Stimulated activated CD4-positive, alpha-beta T cell treated with anti-CD3 and anti-CD28 coated beads, Interleukin-15, amount 100 ng/mL, for 48 hours (primary cell): ENCODE measurements at places on chromosomes 12 and 14.

GRCh38 chr14:75132382-75133086 is 5.7 kb upstream of the NEK9 start:
- peak; percentile 32 for DNase-seq

- no peak for DNase-seq
These were observed 11.6 kb downstream of the SETD3 start for GRCh38 chr14:99468836-99469592.

DNA sequence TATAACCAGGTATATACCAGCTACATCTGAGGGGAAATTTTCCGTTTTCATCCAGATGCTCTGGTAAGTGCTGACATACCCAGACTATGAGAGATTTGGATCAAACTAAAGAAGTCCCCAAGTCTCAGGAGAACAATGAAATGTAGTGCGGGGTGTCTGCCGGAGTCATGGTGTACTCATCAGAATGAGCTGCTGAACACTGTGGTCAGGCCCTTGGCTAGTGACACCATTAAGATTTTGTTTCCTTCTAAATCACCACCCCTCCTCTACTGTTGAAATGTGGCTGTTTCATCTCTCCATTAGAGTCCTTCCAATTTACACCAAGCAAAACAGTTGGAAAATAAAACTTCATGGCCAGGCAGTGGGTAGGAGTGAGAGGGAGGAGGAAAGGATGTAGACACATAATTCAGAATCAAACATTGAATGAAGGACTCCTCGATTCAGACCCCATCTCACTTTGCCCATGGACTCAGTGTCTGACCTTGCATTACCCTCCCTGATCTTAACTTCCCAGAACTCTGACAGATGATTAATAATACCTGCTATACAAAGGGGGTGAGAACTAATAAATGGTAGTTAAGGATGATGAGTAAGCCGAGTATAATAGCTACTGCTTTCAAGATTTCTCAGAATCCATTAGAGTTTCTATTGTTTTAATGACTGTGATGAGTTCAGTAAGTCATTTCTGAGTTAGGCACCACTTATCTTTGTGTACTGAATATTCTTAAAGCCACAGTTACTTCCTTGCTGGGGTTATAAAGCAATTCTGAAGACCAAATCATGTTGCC is 127.4 kb downstream of the CRADD start:
- no peak for DNase-seq

GRCh38 chr12:109203480-109203879 is 87.1 kb downstream of the ACACB start:
- DNase-seq = no peak

- DNase-seq = no peak
These were observed 42.1 kb upstream of the RNASE3 start for GRCh38 chr14:20848955-20849570.

DNA sequence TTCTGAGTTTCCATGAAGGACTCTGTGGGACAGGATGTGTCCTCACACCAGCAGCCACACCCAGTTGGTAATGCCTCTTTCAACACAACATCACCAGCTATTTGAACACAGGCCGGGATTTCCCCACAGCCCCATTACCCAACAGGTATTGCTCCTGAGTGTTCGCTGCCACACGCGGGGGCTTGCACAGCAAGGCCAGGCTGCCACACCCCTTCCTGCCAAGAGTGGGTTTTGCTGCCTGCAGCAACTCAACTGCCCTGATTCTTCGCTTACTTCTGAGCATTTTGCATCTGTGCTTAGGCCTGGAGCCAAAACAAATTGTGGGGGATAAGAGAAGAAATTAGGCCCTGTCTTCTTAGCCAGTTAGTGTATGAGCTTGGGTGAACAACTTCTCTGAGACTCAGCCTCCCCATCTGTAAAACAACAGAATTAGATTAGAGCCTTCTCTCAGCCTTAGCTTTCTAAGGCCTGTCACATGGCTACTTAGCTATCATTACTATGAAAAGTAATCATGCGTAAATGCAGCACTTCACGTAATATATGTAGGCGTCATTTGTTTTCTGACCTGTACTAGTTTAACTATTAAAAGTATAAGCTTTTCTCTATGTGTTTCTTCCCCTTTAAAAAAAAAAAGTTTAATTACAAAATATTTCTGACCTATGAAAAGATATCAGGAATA is 20.0 kb downstream of the CKAP4 start:
- DNase-seq = no peak

- DNase-seq = no peak
These were observed 206.6 kb downstream of the CACNA1C start for GRCh38 chr12:2259369-2259768.

DNA sequence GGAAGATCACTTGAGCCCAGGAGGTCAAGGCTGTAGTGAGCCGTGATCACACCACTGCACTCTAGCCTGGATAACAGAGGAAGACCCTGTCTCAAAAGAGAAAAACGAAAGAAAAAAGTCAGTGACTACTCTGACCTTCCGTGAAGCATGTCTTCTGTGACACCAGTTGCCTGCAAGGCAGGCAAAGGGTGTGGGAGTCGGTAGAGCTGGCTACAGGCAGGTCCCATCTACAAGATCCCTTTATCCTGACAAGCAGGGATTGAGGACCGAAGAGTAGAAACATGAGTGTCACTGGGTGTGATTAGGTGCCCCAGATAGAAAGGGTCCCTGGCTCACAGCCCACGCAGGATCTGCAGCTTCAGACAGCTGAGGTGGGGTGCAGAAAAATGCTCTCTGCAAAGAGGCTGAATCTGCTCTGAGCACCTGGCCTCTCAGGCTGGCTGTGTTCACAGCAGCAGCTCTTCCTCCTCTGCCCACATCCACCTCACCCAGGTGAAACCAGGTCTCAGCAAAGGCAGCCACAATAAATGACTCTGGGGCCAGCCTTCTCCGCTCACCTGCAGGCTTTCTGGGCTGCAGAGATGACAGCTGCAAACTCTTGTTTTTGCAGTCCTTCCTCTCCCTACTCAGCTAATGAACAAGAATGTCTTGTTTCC is 28.6 kb upstream of the HSP90B1 start:
- DNase-seq = no peak

GRCh38 chr12:11621797-11622423 is 27.6 kb upstream of the ETV6 start:
- DNase-seq = no peak

DNA sequence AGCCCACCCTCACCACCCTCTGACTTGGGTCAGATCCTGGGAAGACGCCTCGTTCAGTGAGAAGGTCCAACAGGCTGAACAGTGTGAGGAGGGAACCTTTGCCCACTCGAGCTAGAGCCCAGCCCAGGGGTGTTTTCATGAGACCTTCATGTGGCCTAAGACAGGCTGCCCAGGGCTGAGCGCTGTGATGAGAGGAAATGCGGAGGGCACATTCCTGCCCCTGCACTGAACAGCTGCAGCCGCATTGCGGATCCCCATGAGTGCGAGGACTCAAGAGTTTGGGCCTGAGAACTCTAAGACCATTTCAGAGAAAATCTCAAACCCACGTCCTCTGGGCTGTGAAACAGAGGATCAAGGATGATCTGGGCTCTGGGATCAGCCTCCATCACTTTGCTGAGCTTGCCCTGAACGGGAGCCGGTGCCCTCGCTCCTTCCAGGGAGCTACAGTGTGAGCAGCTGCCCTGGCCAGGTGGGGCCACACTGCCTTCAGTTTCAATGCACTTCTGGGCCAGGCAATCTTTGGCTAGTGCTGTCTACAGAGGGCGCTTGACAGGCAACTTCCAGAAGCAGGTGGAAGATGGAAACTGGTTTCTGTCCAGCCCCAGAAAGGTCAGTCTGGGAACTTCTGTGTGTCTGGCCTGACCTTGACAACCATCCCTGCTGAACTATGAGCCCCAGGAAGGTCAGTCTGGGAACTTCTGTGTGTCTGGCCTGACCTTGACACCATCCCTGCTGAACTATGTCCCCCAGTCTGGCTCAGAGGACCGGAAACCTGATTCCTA is 43.5 kb upstream of the P2RX7 start:
- no peak for DNase-seq

- DNase-seq = no peak
These were observed 49.7 kb upstream of the SAV1 start for GRCh38 chr14:50717811-50718210.

GRCh38 chr14:25231004-25231403 is 181.1 kb upstream of the STXBP6 start:
- DNase-seq = no peak

GRCh38 chr12:2283916-2284315 is 231.1 kb downstream of the CACNA1C start:
- no peak for DNase-seq

DNA sequence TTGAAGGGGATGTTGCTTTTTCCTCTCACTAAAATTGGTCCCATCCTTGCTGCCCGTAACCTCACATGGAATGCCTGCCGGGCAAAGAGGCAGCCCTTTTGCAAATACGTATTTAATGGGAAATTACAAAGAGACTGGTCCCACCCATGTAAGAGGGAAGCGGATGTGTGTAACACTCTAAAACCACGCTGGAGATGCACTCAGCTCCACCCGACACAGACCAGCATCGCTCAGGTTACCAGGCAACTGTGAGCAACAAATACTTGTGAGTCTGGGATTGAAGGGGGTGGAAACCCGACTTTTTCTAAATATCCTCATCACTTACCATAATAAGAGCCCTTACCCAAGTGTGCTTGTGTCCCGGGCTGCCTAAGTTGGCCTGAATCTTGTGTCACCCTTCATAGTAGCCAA is 47.7 kb downstream of the ELK3 start:
- no peak for DNase-seq

- DNase-seq = no peak
These were observed 98.3 kb downstream of the LRRC74A start for GRCh38 chr14:76924371-76925096.

- DNase-seq = peak; percentile 69
These were observed 33.5 kb downstream of the DAD1 start for GRCh38 chr14:22555384-22556011.

DNA sequence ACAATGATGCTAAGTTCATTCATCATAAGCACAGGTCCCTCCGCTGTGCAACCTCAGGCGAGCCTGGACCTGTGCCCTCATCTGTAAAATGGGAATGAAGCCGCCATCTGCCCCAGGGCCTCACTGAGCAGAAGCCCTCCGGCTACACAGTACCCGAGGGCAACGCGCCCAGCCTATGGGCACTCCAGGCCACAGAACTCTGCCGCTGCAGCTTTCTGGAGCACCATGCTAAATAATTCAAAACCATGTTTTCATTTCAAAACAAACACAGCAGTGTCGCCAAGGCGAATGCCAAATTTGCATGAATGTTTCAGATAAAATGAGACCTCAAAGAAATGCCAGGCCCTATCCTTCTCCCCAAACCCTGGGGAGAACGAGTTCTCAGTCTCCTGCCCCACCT is 4.0 kb downstream of the NCOR2 start:
- DNase-seq = no peak
